ENCODE measurements at places on chromosomes 6 and 20.

DNA sequence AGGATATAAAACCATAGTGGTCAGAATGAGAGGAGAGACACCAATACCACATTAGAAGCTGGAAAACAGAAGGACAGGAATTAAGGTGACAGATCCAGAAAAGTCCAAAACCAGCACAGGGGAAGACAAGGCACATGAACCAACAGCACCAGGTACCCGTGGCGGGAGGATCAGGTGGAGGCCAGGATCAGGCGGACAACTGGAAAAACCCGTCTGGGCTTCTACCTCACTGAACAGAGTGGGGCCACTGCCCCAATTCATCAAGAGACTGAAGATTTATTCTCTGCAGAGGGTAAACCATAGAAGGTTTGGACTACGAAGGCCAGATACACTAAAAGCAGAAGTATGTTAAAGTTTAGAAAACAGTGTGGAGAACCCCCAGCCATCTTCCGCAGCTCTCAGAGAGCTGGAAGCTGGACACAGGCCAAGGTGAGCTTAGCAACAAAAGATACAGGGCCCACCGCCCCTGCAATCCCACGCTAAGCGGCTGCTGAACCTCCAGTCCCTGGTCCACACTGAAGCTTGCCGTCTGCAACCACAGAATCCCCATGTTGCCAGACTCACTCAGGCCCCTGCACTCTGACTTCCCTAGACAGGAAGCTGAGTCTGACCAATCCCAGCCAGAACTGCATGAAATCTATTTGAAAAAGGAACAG is 29.9 kb downstream of the ABHD12 start:
- peak; percentile 83 for DNase-seq

- no peak for DNase-seq
Measured at GRCh38 chr6:135411339-135411738, 86.2 kb downstream of the AHI1 start.

DNA sequence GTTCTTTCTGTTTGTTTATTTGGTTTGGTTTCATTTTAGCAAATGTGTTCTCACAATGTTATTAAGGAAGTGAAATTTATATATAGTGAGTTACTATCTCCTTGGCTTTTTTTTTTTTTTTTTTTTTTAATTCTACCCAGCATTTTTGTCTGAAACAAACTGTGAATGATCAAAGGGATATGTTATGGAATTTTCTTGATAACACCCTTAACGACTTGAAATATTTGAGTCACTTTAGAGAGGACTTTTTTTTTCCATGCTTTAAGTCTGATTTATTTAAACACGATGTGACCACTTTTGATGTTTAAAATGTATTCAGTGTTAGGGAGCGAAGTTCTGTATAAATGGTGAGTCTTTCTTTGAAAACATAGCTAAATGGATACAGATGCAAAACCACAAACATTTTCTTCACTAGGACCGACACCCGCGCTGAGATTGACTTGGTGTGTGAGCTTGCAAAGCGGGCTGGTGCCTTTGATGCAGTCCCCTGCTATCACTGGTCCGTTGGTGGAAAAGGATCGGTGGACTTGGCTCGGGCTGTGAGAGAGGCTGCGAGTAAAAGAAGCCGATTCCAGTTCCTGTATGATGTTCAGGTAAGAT is 149.7 kb downstream of the MTHFD1L start:
- no peak for DNase-seq

- DNase-seq: peak; percentile 36
Measured at GRCh38 chr6:132341646-132342045, 59.6 kb downstream of the MOXD1 start.

GRCh38 chr20:63652192-63652980 is 838 bp downstream of the STMN3 start:
- DNase-seq: no peak
